ENCODE measurements at places on chromosomes 11 and 22.
A peak's percentile ranks its signal among the peaks of the same experiment; 100 is the strongest.

DNA sequence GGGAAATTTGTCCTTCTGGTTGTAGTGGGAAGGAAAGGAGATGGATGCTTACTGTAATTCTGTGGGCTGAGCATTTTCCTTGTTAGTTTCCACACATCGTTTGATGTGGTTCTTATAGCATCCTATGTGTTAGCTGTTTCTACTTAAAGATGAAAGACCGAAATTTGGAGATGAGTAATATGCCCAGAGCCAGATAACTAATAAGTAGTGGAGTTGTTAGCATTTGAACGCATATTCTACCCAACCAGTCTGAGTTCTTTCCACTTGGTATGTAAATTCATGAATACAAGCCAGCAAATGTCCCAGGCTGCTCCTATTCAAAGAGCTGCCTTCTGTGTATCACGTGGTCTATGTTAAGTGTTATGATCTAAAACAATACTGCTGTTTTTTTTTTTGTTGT lies 14.6 kb downstream of the SPECC1L start:
- DNase-seq, result no peak

DNA sequence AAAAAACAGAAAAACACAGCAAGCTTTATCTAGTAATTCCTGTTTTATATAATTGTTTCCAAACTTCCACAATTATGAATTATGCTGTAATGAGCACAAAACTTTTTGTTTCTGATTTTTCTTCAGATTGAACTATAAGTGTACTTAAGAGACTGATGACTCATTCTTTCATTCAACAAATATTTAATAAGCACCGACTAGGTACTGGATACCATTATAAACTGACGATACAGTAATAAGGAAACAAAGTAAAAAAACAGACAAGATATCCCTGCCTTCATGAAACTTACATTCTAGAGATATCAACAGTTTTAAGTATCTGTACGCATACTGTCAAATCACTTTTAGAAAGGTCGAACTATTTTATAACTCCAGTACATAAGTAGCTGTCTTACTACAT lies 78.6 kb downstream of the ME3 start:
- no peak for DNase-seq

DNA sequence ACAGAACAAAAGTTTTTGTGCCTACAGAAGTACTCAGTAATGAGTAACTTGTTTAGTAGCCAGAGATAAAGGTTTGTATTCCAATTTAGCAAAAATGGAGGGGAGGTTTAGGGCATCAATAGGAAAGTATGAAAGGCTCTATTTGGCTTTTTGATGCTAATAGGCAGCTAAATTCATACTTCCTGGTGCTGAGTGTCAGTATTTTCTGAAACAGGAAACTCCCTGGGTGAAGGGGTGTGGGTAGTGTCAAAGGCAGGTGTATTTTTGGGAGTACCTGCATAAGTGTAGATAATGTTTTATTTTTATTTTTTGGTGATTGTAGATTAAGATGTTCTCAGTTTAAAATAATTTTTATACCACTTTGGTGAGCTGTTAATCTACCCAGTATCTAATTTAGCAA lies 29.3 kb upstream of the MMP7 start:
- DNase-seq, result no peak

DNA sequence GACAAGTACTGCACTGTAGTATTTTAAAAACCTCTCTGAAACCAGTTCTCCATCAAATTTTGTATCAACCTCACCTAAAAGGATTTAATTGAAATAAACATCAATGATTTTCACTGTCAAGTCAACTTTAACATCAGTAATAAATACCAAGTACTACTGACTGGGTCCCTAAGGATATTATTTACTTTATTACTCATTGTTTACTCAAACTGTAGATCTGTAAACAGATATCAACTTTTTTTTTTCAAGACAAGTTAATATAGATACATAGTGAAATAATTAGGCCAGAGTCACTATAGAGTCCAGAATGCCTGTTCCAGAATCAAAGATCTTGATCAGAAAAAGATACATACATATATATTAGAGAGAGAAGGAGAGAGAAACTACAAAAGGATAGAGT lies 1.6 kb downstream of the RNF141 start:
- DNase-seq, result no peak

GRCh38 chr22:35399678-35400500 lies at the start of gene MCM5:
Gene MCM5 (plus strand): TSS chr22:35400140. CDS start chr22:35400439, 299 bp downstream.
- DNase-seq, result peak; percentile 93

DNA sequence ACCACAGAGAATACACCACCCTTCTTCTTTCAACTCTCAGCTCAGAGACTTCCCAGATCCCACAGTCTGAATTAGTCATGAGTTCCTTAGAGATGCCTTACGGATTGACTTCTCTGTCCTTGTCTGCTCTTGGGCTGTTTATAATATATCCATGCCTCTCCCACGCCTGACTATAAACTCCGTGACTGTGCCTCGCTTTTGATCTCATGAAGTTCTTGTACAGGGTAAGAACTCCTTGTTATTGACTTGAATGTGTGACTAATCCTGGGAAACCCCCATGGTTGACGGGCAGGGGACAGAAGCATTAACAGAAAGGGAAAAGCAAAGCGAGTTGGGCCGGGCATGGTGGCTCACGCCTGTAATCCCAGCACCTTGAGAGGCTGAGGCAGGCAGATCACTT lies 62.4 kb upstream of the POU2AF1 start:
- DNase-seq, result no peak

DNA sequence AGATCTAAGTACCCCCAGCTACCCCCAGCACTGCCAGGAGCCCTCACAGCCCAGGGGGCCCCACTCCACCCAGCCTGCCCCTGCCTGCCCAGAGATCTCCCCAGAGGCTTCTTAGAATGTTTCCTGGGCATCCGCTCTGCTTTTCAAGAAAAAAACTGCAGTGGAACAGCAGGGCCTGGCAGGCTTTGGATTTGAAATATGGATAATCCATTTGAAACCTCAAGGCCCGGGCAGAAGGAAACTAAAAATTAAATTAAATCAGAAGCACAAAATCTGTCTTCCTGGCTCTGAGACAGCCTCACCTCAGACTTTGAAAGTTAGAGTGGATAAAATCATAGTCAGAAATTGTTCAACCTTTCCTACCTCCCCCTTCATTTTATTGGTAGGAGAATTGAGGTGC lies 273.6 kb downstream of the OPCML start:
- DNase-seq, result no peak

- DNase-seq, result no peak
These were observed 35.8 kb downstream of the NCAM1 start for GRCh38 chr11:112996994-112997393.
